Stimulated activated CD4-positive, alpha-beta T cell treated with anti-CD3 and anti-CD28 coated beads, Interleukin-12 subunit alpha, Interleukin-12 subunit beta, amount 100 ng/mL, for 24 hours (primary cell): ENCODE measurements at places on chromosomes 4 and X.

DNA sequence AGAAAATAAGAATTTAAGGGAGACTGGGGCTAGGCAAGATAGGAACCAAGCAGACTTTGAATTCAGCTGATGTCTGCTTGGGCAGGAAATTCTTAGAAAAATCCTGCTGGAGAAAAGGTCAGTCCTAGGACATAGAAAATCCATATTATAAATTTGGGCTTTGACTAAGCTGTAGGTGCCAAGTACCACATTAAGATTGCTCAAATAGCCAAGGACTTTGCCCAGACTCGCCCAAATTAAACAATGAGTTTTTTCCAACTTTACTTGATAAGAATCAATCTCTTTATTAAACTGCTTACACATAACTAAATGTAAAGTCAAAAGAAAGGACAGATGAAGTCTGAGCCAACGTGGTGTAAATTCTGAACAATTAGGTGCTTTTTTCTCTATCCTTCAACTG is 95.4 kb downstream of the FUNDC1 start:
- DNase-seq: no peak

DNA sequence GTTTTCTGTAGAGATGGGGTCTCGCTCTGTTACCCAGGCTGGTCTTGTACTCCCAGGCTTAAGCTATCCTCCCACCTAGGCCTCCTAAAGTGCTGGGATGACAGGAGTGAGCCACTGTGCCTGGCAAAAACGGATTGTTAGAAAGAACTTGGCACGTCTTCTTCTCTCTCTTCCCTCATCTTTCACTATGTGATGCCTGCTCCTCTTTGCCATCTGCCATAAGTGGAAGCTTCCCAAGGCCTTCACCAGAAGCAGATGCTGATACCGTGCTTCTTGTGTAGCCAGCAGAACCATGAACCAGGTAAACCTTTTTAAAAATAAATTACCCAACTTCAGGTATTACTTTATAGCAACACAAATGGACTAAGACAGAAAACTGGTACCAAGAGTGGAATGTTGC is 36.9 kb upstream of the HUWE1 start:
- no peak for DNase-seq

- no peak for DNase-seq
Measured at GRCh38 chr4:128565565-128566186, 243.8 kb upstream of the JADE1 start.

DNA sequence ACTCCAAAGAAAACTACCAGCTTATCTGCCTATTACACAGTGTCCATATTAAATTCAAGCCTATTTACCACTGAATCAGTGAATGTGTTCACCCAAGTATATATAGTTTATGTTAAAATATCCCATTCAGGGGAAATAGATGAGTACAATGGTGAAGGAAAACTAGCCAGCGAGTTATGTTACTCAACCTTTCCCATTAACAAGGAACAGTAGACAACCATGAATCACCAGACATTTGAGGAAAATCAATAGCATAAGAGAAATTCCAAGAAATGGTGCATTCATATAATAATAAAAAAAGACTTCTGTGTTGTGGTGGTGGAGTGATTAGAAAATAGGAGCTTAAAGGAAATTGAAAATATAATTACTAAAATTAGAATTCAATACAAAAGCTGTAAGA is 21.3 kb downstream of the IQCM start:
- no peak for DNase-seq

DNA sequence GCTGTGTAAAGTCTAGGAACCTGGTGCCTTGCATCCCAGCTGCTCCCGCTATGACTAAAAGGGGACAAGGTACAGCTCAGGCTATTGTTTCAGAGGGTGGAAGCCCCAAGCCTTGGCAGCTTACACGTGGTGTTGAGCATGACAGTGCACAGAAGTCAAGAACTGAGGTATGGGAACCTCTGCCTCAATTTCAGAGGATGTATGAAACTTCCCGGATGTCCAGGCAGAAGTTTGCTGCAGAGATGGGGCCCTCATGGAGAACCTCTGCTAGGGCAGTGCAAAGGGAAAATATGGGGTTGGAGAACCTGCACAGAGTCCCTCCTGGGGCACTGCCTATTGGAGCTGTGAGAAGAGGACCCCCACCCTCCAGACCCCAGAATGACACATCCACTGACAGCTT is 76.6 kb downstream of the DDX60 start:
- no peak for DNase-seq

- DNase-seq: no peak
Measured at GRCh38 chr4:145739845-145740244, 59.9 kb downstream of the C4orf51 start.

DNA sequence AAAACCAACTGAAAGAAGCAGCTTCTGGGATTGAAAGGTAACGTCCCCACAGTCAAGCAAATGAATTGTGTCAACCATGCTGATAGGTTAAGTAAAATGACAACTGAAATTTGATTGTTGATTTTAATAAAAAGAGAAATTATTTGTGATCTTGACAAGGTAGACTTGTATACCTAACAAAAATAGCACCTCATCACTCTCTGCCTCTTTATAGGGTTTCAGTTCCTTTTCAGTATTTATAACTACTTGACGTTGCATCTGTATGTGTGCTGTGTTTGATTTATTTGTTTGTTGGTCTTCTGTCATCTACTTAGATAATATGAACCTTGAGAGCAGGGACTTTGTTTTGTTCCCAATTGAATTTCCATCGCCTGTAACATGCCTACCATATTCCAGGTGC is 7.9 kb upstream of the PPP3CA start:
- no peak for DNase-seq

DNA sequence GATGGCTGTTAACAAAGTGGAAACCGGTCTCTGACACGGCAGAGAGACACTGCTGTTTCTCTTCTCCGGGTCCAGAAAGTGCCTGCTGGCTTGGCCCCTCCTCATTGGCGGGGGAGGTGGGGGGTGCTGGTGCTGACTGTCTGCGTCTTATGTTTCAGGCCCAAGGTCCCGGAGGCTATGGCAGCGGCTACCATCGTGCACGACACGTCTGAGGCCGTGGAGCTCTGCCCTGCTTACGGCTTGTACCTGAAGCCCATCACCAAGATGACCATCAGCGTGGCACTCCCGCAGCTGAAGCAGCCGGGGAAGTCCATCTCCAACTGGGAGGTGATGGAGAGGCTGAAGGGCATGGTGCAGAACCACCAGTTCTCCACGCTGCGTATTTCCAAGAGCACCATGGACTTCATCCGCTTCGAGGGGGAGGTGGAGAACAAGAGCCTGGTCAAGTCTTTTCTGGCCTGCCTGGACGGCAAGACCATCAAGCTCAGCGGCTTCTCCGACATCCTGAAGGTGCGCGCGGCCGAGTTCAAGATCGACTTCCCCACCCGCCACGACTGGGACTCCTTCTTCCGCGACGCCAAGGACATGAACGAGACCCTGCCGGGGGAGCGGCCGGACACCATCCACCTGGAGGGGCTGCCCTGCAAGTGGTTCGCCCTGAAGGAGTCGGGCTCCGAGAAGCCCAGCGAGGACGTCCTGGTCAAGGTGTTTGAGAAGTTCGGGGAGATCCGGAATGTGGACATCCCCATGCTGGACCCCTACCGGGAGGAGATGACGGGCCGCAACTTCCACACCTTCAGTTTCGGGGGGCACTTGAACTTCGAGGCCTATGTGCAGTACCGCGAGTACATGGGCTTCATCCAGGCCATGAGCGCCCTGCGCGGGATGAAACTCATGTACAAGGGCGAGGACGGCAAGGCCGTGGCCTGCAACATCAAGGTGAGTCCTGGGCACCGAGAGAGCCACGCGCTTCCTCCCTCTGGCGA is 2.2 kb downstream of the AKAP17A start:
- no peak for DNase-seq

GRCh38 chr4:73814679-73815078 is 21.8 kb upstream of the CXCL6 start:
- DNase-seq: no peak

DNA sequence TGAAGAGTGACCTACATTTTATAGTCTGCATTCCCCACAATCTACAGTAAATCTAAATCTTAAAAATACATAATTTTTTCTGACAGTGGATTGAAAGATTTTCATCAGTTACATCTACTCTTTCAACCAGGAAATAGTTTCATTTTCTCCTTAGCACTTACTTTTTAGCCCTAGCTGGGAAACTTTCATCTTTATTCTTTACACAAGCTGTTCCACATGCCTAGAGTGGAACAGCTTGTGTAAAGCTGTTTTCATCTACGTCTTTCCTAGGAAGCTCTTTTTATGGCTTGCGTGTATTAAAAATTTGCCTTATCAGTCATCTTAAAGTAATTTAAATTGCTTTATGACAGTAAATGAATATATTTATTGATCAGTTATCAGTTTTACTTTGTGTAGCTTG is 40.5 kb downstream of the RBPJ start:
- DNase-seq: no peak

DNA sequence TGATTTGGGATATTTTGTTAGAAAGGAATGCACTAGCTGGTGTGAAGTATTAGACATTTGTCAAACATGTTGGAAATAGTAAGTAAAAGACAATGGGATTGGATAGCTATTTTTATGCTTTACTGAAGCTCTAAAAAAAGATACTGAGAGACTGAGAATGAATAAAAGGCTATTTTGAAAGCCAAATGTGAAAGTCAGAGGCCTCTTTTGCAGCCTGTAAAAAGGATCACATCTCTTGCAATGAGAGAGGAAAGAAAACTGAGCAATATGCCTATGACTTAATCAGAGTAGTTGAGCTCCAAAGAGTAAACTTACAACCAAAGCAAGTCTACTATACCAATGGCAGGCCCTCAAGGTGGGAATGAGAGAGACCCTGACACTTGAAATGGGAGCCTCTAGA is 212.6 kb upstream of the LCORL start:
- no peak for DNase-seq

DNA sequence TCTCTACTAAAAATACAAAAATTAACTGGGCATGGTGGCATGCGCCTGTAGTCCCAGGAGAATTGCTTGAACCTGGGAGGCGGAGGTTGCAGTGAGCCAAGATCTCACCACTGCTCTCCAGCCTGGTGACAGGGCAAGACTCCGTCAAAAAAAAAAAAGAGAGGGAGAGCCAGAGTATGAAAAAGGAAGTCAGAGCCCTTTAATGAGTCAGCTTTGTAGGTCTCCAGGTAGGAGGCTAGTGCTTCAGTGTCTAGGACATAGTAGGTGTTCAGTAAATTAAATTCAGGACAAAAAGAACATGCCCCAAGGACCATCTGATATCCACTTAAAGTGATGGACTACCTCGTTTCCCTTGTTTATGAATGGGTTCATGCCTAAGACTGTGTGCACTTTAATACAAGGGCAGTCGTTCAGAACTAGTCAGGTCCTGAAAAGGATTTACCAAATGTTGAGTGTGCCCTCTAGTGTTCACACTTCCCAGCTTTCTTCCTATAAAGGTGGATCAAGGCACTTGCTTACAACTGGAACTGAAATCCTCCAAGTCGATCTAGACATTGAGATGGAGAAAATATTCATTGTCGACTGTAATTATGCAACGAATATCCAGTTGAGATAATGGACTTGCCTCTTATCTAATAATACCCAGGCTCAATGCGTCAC is 29.0 kb downstream of the F9 start:
- no peak for DNase-seq

- DNase-seq: no peak
Measured at GRCh38 chrX:78123190-78123589, 16.3 kb downstream of the TAF9B start.
